Activated CD4-positive, alpha-beta T cell treated with anti-CD3 and anti-CD28 coated beads, Interleukin-2, amount 50 U/mL, for 1 hour (primary cell): ENCODE measurements at places on chromosomes 16 and 17.

DNA sequence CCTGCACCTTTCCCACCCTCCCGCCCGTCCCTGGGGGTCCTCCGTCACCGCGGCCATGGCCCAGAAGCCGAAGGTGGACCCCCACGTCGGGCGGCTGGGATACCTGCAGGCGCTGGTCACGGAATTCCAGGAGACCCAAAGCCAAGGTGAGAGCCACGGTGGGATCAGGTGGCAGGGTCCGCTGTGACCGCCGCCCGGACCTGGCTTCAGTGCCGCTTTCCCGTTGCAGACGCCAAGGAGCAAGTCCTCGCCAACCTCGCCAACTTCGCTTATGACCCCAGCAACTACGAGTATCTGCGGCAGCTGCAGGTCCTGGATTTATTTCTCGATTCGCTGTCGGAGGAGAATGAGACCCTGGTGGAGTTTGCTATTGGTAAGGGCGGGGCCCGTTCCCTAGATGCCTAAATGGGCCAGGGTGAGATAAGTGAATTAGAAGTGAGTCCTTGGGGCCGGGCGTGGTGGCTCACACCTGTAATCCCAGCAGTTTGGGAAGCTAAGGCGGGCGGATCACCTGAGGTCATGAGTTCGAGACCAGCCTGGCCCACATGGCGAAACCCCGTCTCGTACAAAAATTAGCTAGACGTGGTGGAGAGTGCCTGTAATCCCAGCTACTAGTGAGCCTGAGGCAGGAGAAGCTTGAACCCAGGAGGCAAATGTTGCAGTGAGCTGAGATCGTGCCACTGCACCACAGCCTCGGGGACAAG lies 617 bp downstream of the ARMC7 start:
- DNase-seq: no peak

GRCh38 chr16:3248596-3248995 lies 7.8 kb downstream of the MEFV start:
- DNase-seq: no peak

- DNase-seq: no peak
Measured at GRCh38 chr16:84482001-84482891, 22.2 kb downstream of the MEAK7 start.

DNA sequence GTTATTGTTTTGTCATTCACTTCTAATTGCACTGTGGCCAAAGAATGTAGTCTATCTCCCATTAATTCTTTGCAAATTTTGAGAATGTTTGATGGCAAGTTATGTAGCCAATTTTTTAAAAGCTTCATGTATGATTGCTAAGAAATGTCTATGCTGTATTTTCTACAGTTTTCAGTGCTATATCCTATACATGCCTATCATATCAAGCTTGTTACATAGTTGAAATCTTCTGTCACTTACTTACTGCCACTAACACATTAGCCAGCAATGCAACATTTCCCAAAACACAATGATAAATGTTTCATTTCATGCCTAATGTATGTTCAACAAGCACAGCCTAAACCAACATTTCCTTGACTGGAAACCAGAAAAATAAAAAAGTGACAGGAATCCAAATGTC lies 292.4 kb upstream of the AXIN2 start:
- DNase-seq: no peak

- no peak for DNase-seq
Measured at GRCh38 chr16:71354156-71354555, 4.4 kb upstream of the CALB2 start.

GRCh38 chr17:77827511-77827910 lies 131.0 kb upstream of the TNRC6C start:
- no peak for DNase-seq

DNA sequence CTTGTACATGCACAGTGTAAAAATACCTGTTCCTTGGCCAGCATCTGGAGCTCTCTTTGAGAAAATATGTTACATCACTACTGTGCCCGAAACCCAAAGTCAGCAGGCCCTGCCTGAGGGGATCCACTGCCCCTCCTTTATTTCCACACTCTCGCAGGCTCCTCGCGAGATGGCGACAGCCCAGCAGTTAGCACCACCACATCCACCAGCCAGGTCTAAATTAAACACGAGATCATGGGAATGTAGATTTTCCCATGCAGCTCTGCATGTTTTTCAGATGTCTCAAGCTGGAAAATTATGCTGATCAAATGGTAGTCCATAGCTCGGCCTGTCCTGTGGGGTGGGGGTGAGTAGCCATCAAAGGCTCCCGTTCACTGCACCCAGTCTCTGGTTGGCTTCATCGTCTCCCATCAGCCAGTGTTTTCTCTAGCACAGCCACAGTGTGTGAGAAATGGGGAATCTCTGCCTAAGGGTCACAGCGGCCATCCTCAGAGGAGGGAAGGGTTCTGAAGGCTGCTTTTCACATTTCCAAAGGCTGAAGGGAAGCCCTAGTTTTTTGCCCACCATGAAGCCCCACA lies 34.7 kb downstream of the EPN2 start:
- no peak for DNase-seq

GRCh38 chr16:85829171-85829719 lies 29.8 kb downstream of the COX4I1 start:
- no peak for DNase-seq

DNA sequence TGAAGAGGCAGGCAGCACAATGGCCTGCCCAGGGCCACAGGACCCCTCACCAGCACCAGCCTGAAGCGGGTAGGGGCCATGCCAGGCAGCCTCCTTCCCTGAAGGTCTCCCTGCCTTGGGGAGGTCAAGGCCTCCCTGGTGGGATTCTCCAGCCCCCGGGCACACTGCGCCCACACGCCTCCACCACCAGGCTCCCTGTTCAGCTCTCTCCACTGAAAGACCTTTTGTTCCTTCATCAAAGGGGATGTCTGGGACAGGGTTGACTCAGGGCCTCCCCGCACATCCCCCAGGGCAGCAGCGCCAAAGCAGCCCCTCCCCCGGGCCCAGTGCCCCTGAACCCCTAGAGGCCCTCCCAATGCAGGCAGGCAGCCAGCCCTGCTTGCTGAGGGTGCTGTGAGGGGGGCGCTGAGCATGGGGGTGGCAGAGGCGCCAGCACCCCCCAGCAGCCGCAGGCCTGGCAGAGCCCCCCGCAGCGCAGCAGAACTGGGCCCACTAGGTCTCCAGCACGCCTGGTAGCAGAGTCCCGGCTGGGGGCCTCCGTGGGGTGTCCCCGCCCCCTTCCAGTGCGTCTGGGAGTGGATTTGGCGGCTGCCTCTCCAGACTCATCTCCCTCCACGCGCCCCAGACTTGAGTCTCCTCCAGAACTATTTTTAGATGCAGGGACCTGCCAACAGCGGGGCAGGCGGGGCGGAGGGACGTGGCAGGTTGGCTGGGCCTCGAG lies 13.1 kb downstream of the BCAR1 start:
- no peak for DNase-seq
